GOT3 (cell line): ENCODE measurements at places on chromosomes 6 and 20.

DNA sequence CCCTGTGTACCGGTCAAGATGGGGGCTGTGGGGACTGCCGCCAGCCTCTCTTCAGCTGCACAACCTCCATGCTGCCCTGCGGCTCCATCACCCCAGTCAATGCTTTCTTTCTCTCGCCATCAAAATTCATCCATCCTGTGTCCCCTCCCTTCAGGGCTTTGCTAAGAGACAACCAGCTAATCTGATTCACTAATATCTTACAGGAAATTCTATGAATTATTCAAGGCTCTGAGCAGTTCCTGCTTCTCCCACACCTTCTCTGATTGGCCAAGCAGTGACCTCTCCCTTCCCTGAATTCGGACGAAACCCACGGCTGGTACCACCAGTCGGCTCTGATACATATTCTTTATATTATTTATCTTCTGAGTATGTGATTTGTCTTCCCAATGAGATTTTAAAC is 13.8 kb downstream of the ITPR3 start:
- DNase-seq = no peak

DNA sequence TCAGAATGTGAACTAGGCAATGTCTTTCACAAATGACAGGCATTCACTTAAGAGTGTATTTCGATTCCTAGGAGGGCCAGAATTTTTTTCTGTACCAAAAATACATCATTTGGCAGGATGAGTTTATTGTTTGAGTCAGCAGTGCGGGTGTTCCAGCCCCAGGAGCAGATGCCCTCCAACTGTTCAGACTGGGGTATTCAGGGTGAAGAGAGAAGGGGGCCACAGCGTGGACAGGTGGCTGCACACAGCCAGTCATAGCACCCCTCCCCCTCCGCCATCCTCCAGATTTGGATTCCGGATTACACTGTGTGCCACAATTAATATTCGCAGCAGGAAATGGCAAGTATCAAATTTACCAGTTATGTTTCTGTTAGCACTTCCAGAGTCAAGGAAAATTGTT is 38.6 kb downstream of the RIPOR2 start:
- no peak for DNase-seq

GRCh38 chr20:3227506-3227905 is 11.5 kb downstream of the SLC4A11 start:
- no peak for DNase-seq

- DNase-seq = no peak
Measured at GRCh38 chr6:26629359-26629758, 30.2 kb downstream of the ZNF322 start.

DNA sequence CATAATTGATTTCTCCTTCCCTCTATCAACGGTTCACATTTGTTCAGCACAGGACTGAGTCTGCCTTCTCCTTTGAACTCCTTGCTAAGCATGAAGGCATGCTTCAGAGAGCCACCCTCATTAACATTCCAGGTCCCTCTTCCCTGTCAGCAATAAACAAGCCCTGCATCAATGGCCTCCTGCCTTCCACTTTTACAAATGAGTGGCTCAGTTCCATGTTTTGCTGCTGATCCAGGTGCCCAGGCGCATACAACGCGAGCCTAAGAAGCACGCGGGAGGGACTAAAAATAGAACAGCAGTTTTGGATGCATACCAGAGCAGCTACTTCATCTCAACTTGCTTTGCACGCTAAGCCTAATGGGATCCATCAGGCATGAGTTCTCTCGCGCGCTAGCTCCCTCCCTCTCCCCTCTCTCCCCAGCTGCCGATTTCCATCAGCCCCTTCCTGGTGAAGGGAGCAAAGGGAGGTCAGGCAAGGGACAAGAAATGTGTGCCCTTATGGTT is 53.4 kb downstream of the TRAF3IP2 start:
- DNase-seq = peak; percentile 24

DNA sequence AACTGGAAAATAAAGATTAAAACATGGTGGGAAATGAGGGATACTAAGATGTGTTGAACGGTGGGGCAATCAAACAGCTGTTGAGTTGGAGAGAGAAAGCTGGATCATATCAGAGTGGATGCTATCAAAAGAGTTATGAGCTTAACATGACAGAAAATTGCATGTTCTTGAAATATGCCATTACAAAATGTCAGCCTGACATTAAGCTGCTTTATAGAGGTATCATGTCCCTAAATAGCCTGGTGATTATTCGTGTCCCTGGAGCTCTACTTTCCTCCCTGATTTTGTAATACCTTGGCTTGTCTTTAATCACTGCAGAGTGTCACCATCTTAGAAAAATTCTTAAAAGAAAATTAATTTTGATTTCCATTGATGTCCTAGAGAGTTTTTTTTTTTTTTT is 223.1 kb downstream of the PHF3 start:
- no peak for DNase-seq

DNA sequence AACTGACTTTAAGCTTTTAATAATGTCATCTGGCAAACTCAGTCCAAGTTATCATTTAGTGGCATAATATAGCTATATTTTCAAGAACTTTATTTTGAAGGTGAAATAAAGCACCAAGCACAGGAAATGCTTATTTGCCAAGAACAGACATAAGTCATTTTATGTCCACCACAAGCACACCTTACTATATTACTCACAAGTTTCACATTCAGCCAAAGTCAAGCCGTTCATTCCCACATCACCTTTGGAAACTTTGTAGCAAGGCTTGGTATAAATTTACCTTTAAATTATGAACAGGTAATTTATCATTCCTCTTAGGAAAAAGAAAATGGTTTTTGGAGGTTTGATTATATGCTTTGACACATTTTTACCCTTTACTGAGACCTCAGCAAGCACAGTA is 236.8 kb upstream of the FKBP1C start:
- no peak for DNase-seq

DNA sequence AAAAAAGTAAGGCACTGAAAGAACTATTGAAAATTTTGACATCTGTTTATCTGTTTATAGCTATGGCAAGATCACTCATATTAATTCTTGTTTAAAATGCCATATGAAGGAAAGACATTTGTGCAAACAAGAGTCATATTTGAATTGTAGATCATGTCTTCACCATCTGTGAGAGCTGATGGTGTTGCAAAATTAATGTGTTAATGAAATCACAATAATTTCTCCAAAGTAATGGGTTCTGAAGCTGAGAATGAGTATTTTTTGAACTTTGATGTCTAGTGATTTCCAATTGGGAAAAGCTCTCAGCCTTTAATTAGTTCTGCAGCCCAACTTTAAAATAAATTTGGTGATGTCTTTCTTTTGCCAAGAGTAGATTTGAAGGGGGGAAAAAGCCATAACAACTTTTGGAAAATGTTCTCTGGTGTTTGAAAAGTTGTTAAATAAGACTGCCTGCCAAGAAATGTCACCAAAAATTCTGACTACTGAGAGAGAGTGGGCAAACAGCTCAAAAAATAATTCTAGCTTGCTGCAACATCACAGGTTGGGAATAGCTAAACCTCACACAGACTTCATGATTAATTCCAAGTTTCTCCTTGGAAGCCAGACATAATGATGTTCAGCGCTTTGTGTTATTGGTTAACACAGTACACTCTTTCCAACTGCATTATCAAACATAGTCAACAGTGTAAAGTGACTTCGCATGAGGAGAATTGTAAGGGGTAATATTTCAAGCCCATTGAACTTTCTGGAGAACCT is 142.6 kb downstream of the SOBP start:
- no peak for DNase-seq

DNA sequence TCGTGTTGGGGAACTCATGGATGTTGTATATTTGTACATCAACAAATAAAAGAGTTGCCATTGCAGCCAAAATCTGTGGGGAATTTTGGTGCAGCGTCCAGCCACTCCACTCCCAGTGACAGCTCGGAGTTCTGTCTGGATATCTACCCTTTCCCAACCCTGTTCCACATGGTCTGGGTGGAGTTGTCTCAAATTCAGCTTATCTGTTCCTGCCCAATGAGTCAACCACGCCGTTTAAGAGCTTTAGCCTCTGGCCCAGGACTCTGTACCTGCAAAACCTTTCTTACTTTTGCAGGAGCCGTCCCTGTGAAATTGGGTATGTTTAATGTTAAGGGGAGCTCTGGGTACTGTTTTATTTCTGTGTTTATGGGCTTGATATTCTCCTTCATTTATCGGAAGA is 33.9 kb upstream of the OVOL2 start:
- DNase-seq = no peak

DNA sequence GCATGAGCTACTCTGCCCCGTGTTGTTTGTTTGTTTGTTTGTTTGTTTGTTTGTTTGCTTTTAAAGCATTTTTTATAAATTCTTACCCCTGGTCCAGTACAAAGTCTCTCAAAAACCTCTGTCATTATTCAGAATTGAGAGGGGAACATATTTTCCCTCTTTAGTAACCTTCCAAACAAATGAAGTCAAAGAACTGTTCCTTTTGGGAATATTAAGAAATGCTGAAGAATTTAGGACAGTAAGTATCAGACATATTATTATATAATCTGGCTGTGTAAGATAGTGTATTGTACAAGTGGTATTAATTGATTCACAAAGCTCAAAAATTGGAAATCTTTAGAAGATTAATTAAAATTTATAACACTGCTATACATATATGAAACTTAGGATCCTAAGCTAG is 54.7 kb downstream of the BMP5 start:
- no peak for DNase-seq

DNA sequence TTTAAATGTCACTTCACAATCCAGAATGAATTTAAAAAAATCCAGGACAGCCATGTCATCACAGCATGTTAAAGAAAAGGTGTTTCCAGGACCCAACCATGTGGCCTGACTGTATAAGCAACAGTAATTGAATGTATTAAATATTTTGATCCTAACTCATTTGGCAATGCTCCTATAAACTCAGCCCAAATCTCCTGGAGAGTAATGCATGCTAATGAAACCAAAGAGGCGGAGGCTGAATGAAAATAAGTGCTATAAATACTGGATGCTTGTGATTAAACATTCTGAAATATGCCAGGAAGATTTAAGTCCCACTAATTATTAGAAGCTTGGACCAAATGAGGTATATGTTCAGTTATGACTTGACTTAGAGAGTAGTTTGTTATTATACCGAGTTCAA is 486.8 kb downstream of the FRK start:
- DNase-seq = no peak

DNA sequence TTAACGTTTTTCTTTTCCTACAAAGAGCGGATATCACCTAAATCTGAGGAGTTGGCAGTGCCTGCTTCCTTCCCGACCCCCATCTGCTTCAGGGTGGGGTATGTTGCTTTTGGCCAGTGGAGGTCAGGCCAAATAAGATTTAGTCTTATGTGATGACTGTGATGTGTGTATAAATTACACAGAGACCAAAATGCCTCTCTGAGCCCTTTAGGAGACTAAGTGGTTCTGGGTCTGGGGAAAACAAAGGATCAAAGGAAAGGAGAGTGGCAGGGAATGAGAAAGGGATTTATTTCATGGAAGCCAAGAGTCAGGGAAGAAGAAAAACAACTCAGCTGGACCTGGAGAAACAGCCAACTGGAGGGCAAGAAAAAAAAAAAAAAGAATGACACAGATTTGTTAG is 39.1 kb upstream of the TBC1D7 start:
- DNase-seq = no peak

DNA sequence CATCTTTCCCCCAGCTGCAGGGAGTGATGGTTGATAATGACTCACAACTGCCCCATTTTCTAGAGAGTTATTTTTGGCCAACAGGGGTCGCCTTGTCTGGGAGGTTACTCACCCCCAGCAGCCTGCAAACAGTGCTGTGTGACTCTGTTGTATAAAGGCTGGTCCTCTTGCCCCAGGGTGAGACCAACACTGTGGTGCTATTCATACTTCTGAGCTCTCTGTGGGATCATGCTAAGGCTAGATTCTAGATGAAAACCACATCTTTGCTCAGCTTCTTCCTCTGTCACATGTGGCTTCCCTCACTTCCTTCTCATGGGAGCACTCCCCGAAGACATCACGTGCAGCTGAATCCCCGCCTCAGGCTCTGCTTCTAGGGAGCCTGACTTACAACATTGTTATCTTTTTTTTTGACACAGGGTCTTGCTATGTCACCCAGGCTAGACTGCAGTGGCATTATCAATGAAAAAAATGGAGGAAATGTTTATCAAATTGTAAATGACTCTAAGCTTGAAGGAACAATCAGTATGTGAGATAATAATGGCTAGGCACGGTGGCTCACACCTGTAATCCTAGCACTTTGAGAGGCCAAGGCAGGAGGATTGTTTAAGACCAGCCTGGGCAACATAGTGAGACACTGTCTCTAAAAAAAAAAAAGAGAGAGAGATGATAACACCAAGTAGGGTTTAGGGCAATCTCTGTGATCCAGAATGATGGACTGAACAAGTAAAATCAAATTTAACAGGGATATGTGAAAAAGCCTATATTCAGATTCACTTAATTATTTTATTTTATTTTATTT is 55.7 kb upstream of the SLC23A2 start:
- DNase-seq = no peak

DNA sequence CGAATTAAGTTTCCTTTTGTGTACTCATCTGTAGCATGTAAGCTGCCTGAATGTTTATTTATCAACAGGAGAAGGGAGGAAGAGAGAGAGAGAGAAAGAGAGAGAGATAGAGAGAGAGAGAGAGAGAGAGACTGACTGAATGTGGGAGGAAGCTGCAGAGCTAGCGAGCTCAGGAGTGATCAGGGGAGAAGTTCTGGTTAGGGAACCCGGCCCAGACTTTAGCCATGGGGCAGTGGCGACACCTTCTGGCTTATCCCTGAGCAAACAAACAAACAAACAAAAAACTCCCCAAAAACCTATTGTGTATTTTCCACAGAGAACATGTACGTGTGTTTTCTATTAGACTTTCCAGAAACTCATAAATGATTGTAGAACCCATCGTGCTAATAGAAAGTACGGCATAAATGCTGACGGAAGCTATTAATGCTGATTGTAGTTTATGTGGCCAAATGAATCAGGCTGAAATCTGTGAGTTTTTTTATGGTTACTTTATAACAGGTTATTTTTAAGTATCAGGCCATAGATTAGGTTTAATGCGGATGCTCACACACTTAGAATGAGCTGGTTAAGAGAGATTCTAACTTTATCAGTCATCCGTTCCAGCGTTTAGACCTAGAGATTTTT is 92.8 kb downstream of the CLIC5 start:
- DNase-seq = peak; percentile 3

GRCh38 chr6:53269827-53270226 is 78.9 kb downstream of the ELOVL5 start:
- DNase-seq = no peak
